T-helper 2 cell (primary cell): ENCODE measurements at places on chromosomes 6 and 20.

DNA sequence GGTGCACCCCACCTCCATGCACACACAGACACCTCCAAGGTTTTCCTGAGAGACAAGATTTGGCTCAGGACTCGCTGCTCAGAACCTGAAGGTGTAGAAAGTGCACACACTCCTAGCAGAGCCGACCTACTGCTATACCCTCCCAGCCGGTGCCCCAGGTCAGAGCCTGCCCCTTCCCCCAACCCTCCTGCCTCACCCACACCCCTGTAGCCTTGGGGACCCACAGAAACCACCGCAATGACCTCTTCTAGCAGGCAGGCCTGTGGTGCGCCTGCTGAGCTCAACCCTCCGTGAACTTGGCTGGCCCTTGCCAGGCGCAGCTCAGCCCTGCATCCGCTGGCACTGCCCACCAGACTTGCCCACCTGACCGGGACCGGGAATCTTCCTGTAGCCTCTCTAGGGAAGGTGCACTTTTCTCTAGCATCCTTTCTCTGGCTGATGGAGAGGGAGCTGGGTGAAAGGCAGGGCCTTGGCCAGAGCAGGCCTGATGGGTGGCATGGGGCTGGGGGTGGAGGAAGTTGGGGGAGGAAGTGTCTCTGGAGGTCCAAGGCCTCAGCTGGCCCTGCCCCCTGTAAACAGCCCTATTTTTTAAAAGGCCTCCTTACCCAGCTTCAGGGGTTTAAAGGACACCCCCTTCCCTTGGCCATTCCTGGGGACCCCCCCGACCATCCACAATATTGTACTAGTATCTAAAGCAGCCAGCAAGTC is 36.9 kb upstream of the SLCO4A1 start:
- DNase-seq: no peak

DNA sequence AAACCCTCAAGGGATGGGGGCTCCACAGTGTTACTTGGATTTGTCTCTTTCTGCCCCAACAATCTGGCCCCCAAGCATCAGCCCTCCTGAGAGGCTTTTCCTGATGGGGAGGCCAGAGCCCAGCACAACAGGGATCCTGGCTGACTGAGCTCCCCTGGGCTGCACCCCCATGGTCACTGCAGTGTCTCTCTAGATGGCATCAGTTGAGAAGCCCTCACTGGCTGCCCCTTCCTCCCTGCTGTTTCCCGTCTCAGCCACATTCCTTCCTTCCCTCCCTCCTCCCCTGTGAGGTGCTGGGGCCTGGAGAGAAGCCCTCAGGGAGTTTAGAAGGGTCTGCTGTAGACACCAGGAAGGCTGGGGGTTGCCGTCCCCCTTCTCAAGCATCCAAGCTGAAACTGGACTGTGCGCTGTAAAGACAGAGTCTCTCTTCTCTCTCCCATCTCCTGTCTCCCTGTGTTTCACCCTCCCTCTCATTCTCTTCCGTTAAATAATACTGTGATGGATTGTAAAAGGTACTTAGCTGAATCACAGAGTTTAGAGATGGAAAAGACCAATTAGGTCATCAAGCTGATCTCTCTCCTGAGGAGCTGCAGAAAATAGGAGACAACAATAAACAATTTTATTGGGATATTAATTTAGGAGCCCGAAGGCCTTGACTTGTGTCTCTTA is 29.7 kb downstream of the SAYSD1 start:
- DNase-seq: no peak

- DNase-seq: no peak
These were observed 8.9 kb upstream of the RBCK1 start for GRCh38 chr20:399182-399707.

DNA sequence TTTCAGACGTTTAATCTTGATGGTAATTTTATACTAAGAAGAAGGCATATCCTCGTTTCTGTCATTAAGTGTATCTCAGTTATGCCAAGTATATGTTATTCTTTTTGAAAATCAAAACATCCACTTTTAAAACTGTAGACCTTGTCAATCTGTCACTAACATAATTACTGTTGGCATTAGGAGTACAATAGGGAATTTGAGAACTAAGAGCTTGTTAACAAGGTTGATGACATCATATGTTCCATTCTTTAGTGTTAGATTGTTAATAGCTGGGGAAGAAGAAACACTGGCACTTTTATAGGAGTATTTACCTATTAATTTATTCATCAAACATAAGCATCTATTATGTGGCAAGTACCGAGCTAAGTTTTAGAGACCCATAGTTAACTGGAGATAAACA is 76.2 kb downstream of the MAP3K4 start:
- no peak for DNase-seq

GRCh38 chr6:130955755-130956154 is 107.3 kb downstream of the EPB41L2 start:
- no peak for DNase-seq

DNA sequence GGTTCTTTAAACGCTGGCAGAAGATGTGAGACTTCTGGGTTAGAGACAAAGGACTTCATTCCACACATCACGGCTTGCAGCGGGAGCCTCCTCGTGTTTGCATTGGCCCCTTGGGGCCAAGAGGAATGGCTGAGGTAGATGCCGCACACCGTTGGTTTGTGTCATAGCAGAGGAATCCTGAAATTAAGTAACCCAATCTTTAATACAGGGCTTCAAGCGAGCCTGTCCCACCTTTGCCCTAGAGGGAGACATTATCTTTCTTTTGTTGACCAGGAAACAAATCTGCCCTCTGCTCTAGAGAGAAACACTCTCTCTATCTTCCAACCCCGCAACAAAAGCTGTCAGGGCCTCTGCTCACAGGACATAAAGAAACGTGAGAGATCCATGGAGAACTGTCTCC is 277.5 kb upstream of the ZFP64 start:
- no peak for DNase-seq

DNA sequence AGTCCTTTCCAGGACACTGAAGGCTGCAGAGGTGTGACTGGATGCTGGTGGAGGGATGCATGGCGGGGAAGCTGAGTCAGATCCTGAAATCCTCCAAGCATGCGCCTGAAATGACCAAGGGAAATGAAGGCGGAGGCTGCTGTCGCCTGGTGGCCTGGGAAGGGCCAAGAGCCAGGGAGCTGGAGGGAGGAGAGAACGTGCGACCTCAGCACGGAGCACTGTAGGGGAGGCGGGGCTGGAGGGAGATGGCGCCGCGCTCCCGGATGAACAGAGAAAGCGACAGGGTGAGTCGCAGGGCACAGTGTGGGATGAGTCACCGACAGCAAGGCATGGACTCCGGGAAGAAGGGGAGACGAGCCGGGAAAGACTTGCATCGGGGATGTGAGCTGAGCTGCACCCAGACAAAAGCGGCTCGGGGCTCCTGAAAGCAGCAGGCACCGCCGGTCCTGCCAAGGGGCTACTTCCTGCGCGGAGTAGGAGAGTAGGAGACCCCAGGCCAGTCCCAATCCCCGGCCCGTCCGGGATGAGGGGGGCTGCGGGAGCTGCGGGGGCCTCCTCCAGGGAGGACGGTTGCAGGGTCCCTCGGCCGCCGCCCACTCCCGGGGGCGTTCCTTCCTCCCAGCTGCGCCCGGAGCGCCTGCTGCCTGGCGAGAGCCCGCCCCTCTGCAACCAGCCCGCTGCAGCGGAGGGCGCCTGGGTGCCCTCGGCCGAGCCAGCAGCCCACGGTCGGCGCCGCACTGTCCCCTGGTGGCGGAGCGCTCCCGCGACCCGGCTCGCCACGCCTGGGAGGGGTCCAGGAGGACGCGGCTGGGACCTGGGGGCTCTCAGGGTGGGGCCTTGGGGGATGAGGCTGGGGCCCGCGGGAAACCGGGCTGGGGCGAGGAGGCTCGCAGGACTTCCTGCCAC is 11.0 kb upstream of the NQO2 start:
- DNase-seq: peak; percentile 85

DNA sequence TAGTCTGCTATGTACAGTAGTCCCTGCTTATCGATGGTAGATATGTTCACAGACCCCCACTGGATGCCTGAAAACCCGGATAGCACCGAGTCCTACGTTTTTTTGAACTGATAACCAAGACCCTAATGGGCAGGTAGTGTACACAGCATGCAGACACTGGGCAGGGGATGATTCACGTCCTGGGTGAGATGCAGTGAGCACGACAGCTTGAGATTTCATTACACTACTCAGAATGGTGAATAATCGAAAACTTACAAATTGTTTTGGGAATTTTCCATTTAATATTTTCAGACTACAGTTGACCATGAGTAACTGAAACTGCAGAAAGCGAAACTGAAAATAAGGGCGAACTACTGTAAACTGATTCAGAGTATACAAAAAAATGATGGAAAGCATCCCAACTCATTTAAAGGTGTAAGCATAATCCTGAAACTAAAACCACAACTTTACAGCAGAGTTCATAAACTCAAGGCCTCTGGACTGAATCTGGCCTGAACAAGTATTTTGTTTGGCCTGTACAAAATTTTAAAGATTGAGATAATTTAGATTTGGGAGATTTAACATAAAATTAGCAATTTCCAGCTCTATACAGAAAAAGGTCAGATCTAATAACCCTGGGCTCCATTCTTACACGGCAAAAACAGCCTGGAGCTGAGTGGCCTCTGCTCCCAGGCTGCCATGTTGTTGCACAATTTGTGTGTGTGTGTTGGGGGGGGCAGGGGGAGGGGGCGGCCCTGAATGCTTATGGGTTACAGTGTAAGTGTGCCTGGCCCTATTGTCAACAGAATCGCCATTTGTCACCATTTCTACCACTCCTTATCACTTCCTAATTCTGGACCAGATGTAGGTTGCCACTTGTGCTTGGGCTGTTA is 34.9 kb downstream of the RNF24 start:
- peak; percentile 12 for DNase-seq

DNA sequence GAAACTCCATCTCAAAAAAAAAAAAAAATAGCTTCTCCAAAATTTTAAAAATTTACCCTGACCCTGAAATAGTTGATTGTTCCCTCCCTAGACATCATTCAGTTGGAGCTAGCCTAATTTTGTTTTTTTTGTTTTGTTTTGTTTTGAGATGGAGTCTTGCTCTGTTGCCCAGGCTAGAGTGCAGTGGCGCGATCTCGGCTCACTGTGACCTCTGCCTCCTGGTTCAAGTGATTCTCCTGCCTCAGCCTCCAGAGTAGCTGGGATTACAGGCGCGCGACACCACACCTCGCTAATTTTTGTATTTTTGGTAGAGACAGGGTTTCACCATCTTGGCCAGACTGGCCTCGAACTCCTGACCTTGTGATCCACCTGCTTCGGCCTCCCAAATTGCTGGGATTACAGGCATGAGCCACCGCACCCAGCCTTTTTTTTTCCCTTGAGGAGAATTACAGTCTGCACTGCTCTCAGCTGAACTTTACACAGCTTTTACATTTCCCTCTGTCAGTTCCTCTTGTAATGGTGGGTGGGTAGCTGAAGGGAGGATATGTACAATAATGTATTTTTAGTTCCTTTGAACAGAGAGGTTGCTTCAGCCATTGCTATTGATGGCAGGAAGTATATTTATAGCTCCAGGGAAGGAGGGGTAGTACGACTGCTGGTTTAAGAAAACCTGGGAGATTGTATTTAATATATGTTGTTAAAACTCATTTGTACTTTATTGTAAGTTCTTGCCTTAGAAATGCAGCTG is 27.7 kb downstream of the PTPRA start:
- no peak for DNase-seq

- no peak for DNase-seq
These were observed 535 bp downstream of the NKAIN2 start for GRCh38 chr6:123804014-123804786.

DNA sequence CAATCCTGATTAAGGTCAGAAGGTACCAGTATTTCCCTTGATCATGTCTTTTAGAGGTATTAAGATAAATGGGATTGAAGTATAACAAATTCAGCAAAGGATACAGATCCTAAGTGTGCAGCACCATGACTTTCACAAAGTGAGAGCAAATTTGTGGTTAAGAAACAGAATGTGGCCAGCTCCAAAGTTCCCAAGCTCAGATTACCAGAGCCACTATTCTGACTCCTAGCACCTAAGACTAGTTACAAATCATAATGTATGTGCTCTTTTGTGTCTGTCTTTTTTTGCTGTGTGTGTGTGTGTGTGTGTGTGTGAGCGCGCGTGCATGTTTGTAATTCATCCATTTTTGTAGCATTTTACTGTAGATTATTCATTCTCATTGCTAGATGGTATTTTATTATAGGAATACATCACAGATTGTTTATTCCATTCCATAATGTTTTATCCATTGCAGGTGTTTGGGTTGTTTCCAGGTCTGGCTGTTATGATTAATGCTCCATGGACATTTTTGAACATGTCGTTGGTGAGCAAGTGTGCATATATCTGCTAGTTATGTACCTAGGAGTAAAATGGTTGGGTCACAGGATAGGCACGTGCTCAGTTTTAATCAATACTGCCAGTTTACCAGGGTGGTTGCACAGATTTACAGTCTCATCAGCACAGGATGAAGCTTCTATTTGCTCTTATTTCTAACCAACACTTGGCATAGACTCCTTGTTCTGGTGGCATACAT is 314.0 kb upstream of the JAG1 start:
- no peak for DNase-seq

DNA sequence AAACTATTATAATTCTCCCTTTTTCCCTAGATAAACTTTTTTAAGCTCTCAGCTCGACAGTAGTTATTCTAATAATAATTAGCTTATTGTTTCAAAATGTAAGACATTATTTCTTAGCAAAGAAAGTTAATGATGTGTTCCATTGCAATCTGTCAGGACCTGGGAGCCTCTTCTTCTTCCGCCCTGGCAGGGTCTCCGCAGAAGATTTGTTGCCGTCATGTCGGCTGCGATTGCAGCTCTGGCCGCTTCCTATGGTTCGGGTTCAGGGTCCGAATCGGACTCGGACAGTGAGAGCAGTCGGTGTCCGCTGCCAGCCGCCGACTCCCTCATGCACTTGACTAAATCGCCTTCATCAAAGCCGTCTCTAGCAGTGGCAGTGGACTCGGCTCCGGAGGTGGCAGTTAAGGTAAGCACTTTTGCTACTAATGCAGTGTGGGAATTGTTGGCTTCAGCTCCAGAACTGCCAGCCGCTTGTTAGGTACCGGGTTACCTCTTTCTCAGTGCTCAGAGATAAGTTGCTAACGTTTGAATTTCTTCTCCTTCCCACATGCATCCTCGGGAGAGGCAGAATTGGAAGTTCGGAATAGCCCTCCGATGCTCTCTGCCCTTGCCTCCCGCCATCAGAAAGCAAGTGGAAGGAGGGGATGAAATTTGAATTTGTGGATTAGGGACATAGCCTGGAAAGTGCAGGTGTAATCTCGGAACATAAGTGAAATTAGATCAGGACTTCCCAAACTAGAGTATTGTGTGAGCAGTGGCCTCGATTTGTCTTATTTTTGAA is at the start of gene CDC40:
TSS of gene CDC40 (plus strand) at position 200 of the 781 bp plus-strand sequence. CDS start at position 218, 18 bp downstream.
- peak; percentile 8 for DNase-seq

- DNase-seq: no peak
These were observed 53.1 kb downstream of the SLC35D3 start for GRCh38 chr6:136975089-136975715.

GRCh38 chr20:63047267-63047666 is 40.5 kb upstream of the BHLHE23 start:
- no peak for DNase-seq

DNA sequence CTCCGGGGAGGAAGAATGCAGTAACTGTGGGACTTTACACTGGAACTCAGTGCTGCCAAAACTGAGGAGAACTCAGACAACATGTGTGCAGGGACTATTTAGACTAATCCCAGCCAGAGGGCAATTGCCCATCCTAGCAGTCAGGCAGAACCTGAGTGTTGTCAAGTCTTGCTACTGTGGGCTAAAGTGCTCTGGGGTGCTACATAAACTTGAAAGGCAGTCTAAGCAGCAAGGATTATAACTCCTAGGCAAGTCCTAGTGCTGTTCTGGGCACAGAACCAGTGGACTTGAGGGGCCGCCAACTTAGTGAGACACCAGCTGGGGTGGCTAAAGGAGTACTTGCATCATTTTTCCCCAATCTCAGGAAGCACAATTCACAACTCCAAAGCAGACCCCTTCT is 363.8 kb upstream of the PTCHD4 start:
- no peak for DNase-seq
